ENCODE measurements at places on chromosomes 6 and 20. TPM values are rescaled to one million over a fixed set of nuclear protein-coding genes. Genes with fewer than 3 reads are reported as not detected.

DNA sequence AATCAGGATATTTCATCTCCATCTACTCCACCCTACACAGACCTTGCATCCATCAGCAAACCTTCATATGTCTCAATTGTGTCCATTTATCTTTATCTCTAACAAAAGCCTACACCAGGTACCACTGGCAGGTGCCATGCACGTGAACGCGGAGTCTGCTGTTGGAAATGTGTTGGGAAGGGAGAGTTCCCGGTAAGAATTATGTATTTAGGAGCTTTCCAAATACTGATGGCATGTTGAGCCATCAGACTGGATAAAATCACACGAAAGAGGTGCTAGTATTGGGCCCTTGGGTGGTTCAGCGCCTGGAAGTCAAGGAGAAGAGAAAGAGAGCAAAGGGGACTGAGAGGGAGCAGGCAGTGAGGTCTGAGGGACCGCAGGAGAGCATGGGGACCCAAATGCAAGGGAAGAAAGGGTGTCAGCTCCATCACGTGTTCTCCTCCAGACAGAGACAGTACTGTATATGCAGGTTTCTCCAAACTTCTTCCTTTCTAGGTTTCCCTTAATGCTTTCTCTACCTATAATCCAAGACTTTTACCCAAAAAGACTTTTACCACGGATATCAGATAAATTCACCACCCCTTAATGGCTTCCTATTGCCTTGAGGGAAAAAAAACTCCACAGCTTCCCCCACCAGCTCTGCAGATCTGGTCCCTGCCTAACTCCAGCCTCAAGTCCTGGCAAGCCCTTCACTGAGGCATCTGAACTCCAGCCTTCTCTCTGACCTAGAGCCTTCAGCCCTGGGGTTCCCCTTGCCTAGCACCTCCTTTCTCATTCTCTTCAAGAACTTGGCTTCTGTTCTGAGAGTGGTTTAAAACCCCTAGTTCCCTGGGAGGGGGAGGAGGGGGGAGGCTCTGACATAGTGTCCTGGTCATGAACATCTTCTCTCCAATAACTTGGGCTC is 4.8 kb upstream of the ZNF217 start:
- peak; percentile 56 for DNase-seq
- no peaks in the 10 kb centered on the region for H3K36me3 ChIP-seq
- H3K27ac ChIP-seq: no peak overlapping the region
- H3K27me3 ChIP-seq: no peaks in the 10 kb centered on the region
- peaks cover 35% of the 10 kb centered on the region for H3K4me1 ChIP-seq
- H3K4me3 ChIP-seq: no peak overlapping the region

- DNase-seq: no peak
- H3K36me3 ChIP-seq: no peaks in the 10 kb centered on the region
- H3K27ac ChIP-seq: no peak overlapping the region
- no peaks in the 10 kb centered on the region for H3K27me3 ChIP-seq
- H3K4me1 ChIP-seq: peaks cover 10% of the 10 kb centered on the region
- H3K4me3 ChIP-seq: no peak overlapping the region
Observed at GRCh38 chr6:107673076-107673494, 151.0 kb downstream of the SCML4 start.

Gene IFNGR1
- total RNA-seq: 36.1 TPM

Gene SLC4A11
- total RNA-seq: 3.2 TPM

GRCh38 chr6:152094992-152095592 is 287.6 kb downstream of the ESR1 start:
- peaks cover 81% of the 10 kb centered on the region for H3K4me1 ChIP-seq
- H3K27ac ChIP-seq: peak overlapping the region; percentile 83
- no peaks in the 10 kb centered on the region for H3K36me3 ChIP-seq
- DNase-seq: no peak
- no peak overlapping the region for H3K4me3 ChIP-seq

GRCh38 chr20:35994994-35995453 is 26.6 kb downstream of the CNBD2 start:
- peaks cover 10% of the 10 kb centered on the region for H3K4me1 ChIP-seq
- H3K4me3 ChIP-seq: no peak overlapping the region
- H3K27ac ChIP-seq: no peak overlapping the region
- peak; percentile 92 for DNase-seq
- H3K27me3 ChIP-seq: peaks cover 5% of the 10 kb centered on the region

Gene CGA
- not detected for total RNA-seq

Gene DZANK1
- 1.9 TPM for total RNA-seq

Gene MUC21
- not detected for total RNA-seq

DNA sequence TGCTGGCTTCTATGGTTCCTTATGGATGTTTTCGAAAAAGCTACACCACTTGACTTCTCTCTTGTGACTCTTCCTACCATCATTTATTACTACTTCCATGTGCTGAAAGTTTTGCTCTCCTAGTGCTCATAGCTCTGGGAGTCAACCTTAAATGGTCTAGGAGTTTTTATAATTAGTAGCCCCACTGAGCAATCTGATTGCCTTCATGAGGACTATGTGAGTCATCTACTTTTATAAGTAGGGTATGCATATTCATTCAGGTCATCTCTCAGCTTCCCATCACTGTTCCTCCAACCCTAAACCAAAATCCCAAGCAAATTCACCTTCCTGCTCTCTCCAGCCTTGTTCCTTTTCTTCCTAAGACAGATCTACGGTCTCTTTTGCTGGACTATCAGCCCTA is 17.4 kb upstream of the FAXC start:
- H3K27ac ChIP-seq: no peak overlapping the region
- H3K36me3 ChIP-seq: no peaks in the 10 kb centered on the region
- DNase-seq: no peak
- peaks cover under 1% of the 10 kb centered on the region for H3K27me3 ChIP-seq
- no peak overlapping the region for H3K4me3 ChIP-seq
- H3K4me1 ChIP-seq: peaks cover 9% of the 10 kb centered on the region

Gene GGTLC1
- not detected for total RNA-seq

DNA sequence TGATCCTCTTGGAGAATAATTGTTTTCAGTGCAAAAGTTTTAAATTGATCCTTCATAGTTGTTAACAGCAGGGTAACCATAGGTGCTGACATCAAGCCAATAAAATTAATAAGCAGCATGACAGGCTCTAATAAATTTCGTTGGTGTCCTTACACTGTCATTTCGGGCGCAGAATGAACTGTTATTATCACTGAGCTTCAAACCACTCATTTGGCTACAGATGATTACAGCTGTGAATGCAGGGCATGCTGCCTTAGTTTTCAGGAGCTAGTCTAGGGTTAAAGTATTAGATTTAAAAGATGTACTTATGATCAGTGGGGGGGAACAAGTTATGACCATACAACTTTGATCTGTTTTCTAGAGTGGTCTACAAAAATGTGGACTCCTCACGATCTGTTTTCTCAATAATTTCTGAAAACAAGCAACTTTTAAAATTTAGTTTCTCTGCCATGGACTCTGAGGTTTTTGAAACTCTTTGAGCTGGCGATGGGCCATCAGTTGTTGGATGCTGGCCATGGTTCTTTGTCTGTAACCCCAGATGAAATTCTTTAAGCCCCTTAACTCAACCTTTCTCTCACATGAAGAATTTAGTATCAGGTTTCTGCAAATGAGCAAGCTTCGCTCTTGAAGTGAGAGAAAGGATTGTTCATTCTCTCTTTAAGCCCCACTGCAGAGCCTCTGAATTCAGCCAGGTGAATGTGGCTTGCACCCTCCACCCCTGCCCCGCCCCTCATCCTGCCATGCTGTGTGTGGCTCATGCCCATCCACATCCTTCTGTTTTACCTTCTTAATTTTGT is 99.1 kb upstream of the MTHFD1L start:
- H3K36me3 ChIP-seq: no peaks in the 10 kb centered on the region
- peak overlapping the region; percentile 75 for H3K27ac ChIP-seq
- no peak overlapping the region for H3K4me3 ChIP-seq
- peaks cover 41% of the 10 kb centered on the region for H3K4me1 ChIP-seq
- no peaks in the 10 kb centered on the region for H3K27me3 ChIP-seq
- no peak for DNase-seq

Gene OR2H2
- total RNA-seq: not detected

DNA sequence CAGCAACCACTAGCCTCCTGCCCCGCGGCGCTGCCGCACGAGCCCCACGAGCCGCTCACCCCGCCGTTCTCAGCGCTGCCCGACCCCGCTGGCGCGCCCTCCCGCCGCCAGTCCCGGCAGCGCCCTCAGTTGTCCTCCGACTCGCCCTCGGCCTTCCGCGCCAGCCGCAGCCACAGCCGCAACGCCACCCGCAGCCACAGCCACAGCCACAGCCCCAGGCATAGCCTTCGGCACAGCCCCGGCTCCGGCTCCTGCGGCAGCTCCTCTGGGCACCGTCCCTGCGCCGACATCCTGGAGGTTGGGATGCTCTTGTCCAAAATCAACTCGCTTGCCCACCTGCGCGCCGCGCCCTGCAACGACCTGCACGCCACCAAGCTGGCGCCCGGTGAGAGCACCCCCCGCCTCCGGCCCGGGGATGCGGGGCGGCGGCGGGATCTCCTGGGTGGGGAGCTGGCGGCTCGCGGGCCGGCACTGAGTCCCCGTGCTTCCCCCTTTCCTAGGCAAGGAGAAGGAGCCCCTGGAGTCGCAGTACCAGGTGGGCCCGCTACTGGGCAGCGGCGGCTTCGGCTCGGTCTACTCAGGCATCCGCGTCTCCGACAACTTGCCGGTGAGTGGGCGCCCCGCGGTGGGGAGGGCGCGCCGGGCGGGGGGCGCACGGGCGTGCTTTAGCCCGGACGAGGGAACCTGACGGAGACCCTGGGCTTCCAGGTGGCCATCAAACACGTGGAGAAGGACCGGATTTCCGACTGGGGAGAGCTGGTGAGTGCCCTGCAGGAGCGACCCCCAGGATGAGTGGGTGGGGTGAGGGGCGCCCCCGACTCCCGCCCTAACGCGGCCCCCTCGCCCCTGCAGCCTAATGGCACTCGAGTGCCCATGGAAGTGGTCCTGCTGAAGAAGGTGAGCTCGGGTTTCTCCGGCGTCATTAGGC is 585 bp downstream of the PIM1 start:
- peaks cover 24% of the 10 kb centered on the region for H3K36me3 ChIP-seq
- peak overlapping the region; percentile 88 for H3K27ac ChIP-seq
- peak overlapping the region; percentile 75 for H3K4me3 ChIP-seq
- peaks cover 32% of the 10 kb centered on the region for H3K4me1 ChIP-seq
- no peaks in the 10 kb centered on the region for H3K27me3 ChIP-seq

DNA sequence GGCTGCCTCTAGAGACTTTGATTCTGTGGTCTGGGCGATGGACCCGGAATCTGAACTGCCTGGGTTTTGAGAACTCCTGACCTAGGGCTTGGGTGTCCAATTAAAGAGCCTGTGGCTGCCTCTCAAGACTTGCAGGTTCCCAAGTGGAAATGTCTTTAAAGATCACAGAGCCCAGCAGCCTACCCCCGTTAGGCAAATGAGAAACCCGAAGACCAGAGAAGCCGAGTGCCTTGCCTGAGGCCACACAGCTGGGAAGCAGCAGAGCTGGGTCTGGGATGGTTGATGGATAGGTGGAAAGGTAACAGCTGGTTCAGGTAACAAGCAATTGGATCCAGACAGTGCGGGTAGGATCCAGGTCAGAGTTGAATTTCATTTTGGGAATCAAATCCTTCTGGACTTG is 25.8 kb downstream of the KCNB1 start:
- H3K27ac ChIP-seq: no peak overlapping the region
- no peak overlapping the region for H3K4me3 ChIP-seq
- DNase-seq: no peak

Gene ATP6V1G2
- total RNA-seq: 8.8 TPM

DNA sequence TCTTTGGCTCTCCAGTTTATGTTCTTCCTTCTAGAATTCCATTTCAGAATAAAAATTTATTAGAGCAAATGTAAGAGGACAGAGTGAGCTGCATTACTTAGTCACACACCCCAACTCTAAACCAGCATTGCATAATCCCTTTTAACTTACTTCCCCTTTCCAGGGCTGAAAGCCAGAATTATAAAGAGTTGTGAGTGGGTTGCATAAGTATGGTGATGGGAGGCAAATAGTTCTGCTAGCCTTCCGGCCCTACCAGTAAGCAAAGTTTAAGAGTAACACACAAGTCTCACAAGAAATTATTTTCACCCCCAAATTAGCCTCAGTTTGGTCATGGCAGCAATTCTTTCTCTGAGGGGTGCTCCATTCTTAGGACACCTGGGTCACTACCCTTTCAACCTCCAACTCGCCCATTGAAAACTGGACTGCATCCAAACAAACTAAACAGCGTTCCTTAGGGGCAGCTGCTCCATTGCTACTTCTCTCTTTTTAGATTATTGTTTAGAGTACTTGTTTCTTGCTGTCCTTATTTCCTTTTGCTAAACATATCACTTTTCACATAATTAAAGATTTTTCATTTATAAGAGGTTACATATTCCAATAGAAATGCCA is 1.6 kb downstream of the KIAA0408 start:
- no peaks in the 10 kb centered on the region for H3K36me3 ChIP-seq
- no peaks in the 10 kb centered on the region for H3K27me3 ChIP-seq
- no peak overlapping the region for H3K4me3 ChIP-seq
- no peak for DNase-seq
- peaks cover 10% of the 10 kb centered on the region for H3K4me1 ChIP-seq
- H3K27ac ChIP-seq: no peak overlapping the region

DNA sequence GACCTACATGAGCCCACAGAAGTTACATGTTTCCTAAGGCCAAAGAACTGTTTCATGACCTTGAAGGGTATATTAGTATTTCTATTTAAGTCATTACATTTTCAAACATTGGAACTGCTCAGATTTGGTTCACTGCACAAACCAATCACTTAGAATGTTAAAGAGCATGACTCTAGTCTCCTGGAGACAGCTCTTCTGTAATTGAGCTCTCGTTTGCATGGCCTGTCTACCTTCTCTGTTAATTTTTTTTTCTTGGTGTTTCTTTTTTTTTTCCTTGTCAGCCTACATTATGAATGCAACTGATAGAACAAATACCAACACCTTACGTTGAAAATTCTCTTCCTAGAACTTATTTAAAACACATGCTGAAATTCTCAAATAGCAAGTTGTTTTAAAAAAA is 860.2 kb upstream of the MAP3K7 start:
- H3K36me3 ChIP-seq: peaks cover 17% of the 10 kb centered on the region
- no peak for DNase-seq
- peaks cover 43% of the 10 kb centered on the region for H3K4me1 ChIP-seq
- no peak overlapping the region for H3K27ac ChIP-seq
- no peaks in the 10 kb centered on the region for H3K27me3 ChIP-seq

DNA sequence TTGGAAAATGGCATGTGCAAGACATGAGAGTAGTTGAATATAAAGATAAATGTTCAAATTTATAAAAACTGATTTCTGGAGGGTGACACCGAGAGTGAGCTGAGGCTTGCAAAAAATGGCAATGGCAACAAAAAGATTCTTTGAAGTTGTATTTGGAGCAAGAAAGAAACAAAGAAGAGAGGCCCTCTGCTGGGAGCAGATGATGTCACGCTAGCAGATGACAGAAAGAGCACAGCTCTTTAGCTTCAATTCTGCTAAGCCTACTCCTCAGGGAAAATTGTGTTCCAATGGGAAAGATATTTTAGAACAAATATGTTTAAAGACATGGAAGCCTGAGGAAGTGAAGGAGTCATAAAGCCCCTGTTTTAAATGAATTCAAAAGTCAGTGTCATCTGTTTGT is 125.3 kb upstream of the NOX3 start:
- H3K4me3 ChIP-seq: no peak overlapping the region
- H3K36me3 ChIP-seq: no peaks in the 10 kb centered on the region
- H3K27ac ChIP-seq: no peak overlapping the region
- peaks cover 7% of the 10 kb centered on the region for H3K27me3 ChIP-seq
